Daoy (cell line): ENCODE measurements at places on chromosomes 7 and 10.

DNA sequence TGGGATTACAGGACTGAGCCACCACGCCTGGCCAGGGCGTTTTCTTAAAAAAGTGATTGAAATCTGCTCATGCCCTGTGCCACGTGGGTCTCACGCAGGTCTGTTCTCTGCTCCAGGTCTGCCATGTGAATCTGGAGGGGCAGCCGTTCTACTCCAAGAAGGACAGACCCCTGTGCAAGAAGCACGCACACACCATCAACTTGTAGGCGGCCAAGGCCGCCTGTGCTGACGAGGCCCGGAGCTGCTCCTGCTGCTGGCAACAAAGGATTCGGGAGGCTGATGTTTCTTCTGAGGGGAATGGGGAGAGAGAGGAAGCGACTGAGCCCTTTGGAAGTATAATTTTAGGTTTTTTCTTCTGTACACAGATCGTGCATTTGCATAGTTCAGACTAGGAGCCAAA is 23.6 kb upstream of the BMPR1A start:
- DNase-seq, result no peak

- DNase-seq, result no peak
Measured at GRCh38 chr7:5231811-5232484, 41.9 kb downstream of the WIPI2 start.

DNA sequence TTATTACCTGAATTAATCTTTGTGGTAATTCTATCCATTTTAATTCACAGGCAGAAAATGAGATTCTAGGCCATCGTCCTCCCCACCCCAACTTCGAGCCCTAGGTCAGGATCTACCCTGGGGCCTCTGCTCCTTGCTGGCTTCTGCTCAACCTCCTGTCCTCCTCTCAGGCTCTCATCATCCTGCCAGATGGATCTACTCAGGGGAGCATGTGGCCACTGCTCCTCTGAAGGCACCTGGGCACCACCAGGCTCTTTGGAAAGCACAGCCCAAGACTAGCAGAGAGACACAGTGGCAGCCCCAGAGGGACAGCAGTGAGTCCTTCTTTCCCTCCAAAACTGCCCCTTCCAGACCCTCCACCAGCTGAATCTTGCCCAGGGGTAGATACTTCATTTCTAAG is 248.2 kb downstream of the TCERG1L start:
- DNase-seq, result no peak

DNA sequence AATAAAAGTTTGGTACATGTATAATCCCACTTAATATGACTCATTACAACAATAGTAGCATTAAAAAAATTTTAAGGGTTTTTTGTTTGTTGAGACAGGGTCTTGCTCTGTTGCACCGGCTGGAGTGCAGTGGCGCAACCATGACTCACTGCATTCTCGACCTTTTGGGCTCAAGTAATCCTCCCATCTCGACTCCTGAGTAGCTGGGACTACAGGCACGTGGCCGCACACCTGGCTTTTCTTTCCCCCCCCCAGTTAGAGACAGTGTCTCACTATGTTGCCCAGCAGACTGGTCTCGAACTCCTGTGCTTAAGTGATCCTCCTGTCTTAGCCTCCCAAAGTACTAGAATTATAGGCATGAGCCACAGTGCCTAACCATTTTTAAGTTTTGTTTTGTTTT is 40.7 kb downstream of the KMT2C start:
- peak; percentile 40 for DNase-seq

DNA sequence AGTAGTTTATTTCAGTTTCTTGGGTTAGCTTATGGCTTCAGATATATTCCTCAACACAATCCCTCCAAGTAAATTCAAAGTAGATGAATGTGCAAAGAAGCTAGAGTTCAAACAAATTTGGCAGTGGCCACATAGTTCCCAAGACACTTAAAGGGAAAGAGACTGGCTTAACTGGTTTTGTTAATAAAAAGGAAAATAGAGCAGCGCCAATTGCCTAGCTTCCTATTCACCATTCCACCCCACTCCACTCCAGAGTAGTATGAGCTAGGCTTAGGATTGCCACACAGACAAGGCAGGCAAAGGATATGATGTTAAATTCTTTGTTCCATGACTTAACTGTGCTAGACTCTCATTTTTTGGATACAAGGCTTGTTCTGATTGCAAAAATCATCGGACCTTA is 2.0 kb downstream of the XRCC2 start:
- no peak for DNase-seq

DNA sequence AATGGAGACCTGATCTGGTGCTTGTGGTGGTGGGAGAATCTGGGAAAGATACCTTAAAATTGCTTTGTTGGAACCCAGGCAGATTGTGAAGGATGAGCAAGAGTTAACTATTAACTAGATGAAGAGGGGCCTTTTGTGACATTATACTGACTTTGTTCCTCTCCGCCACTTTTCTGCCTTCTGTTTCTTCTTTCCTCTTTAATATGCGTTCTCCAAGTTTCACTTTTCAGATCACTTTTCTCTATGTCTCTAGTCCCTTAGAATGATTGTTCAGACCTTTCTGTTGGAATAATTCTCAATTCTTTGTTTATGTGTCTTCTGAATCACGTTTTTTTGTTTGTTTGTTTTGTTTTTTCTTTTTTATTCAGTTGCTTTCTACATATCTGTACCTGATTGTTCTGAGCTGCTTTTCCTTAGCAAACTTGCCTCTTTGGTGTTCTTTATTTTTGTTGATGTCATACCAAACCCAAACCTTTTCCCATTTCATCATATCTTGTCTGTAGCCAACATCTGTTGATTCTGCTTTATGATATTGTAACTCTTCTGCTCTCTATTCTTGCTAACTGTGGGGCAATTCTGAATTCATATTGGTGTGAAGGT is 2.8 kb downstream of the BMPR1A start:
- DNase-seq, result no peak

GRCh38 chr7:132518102-132518838 is 58.0 kb downstream of the PLXNA4 start:
- DNase-seq, result peak; percentile 37

DNA sequence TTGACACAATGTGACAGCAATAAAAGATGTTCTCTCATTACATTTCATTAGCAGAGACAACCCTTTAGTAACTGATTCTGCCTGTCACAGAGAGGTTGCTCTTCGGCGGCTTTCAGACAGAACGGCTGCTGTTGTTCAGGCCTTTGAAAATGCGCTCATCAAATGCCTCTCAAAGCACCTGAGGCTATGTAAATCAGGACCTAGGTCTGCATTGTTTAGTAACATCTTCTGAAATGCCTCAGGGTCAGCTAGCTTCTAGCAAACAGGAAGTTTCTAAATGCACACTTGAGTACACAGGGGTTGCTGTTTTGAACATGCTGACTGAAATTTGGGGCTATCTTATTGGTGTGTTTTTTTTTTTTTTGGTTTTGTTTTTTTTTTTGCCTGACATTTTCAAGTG is 143.3 kb upstream of the DKK1 start:
- no peak for DNase-seq

- no peak for DNase-seq
Measured at GRCh38 chr10:51691135-51691534, 8.3 kb downstream of the CSTF2T start.

DNA sequence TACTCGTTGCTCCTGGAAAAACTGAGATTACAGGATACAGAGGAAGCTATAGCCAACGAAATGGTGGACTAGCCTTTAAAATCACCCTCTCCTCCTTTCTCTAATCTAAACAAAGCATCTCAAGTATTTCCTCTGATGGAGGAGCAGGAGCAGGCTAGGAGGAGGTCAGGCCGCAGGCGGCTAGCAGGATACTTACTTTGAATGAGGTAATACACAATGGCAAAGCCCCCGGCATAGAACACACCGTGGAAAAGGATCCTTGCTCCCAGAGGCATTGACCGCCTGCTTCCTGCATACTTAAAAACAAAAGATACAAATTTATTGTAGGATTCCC is 64.4 kb downstream of the STK17A start:
- DNase-seq, result peak; percentile 94

DNA sequence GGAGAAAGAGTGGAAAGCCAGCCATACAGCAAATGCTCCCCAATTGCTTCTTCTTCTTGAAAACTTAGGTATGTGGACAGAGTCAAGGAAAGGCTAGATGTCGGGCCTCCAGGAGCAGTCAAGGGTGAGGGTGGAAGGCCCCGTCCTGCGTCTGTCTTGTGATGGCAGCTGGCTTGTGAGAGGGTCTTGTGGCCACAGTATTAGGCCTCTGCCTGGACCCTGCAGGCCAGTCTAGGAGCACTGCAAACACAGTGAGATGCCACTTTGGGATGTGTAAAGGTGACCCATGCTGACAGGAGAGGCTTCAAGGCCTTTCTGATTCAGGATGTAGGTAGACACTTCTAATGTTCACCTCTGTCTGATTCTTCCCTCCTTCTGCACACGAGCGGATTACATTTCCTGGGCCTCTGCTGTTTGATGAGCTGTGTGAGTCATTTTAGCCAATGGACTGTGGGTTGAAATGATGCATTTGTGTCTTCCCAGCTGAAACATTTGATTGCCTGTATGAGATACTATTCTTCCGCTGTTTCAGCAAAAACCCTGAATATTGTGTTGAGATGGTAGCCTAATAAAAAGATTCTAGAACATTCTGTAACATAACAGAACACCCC is 135.4 kb downstream of the EMX2 start:
- DNase-seq, result no peak

- peak; percentile 99 for DNase-seq
Measured at GRCh38 chr7:537911-538634, 18.4 kb upstream of the PDGFA start.

- DNase-seq, result no peak
Measured at GRCh38 chr7:90511776-90512175, 42.3 kb downstream of the PTTG1IP2 start.

DNA sequence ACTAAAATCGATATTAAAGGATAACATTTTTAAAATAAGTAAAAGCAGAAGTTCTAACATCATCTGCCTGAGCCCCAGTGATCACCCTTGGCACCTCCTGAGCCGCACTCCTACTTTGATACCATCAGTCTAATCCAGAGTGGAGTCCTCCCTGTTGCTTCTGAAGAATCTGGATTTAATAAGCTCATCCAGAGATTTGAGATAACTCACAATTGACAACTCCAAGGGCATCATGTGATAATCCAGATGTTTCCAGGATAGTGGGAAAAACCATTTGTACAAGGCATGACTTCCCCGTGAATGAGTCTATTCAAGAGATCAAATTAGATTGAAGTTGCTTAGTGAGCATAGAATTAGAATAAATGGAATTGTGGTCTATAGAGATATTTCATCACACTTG is 475.8 kb upstream of the C7orf33 start:
- no peak for DNase-seq

DNA sequence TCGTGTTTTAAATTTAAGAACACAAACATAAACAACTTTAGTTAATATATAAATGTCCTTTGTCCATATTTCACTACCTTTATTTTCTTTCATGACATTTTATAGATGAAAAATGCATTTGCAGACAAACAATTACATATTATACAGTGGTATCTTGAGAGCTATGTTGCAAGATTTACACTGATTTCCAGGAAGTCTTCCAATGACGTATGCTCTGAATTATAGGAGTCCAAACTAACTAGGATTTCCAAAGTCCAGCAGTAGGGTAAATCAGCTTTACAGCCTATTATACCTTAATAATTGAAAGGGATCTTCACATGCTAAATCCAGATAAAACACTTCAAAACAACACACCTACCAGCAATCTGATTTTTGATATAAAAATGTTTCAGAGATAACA is 69.4 kb downstream of the HYCC1 start:
- no peak for DNase-seq

DNA sequence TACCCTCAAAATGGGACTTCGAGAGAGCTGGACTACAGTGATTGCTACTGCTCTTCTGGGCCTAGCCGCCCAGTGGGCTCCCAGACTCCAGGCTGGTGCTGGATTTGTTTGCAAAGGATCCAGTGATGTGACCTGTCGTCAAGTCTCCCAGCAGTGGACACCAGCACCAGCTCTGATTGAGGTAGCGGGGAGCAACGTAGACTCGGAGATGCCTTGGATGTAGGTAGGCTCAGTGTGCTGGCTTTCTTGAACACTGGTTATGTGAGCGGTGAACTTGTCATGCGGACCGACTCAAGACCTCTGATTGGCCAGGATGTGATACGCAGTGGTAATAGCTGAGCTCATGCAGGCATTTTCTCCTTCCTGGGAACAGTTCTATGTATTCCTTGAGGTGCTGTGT is 19.4 kb downstream of the AKR1C2 start:
- DNase-seq, result no peak

- no peak for DNase-seq
Measured at GRCh38 chr10:124003871-124004662, 89.3 kb downstream of the CHST15 start.

DNA sequence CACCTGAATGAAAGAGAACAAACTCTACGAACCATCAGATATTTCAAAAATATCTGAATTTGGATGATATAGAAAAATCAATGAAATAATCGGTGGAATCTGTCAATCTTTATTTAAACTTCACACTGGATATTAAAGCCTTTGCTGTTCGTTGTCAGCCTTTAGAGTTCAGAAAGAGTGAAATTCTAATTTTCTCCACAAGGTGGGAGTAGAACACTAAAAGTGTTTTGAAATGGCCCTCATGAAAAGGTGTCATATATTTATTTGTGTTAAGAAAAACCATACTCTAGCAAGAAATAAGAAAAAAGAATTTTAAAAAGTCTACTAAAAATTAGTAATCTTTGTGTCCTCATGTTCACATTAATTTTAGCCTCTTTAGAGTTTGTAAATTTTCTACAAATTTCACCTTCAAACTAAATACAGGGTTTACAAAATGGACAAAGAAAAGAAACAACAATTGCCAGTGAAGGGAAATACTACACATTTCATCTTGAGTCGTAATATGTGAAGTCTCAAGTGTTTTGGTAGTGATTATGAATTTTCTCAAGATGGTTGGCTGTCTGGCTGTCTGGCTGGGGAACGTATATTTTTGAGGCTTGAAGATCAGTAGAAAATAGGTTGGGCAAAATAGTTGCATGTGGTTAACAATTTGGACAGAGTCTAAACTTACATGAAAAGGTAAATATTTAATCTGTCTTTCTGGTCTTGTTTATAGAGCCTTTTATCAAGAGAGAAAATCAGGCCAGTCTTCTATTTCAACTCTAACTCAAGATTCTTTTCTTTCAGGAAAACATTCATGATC is 43.7 kb downstream of the DNAJB9 start:
- peak; percentile 31 for DNase-seq

DNA sequence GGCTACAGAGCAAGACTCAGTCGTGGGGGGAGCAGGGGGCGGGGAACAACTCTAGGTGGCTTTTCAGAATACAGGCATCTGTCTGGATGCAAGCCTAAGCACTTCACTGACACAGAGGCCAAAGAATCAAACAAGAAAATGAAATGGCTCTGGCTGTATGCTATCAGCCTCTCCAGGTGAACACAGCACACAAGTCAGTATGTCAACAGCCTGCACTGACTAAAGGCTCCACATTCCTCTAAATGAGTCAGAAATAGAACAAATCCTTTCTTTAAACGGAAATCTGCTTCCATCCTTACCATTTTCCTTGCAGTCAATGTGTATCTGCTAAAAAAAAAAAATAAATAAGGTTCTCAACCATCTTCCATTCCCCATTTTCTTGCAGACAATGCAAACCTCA is 88.3 kb downstream of the ARMH3 start:
- DNase-seq, result no peak

- DNase-seq, result no peak
Measured at GRCh38 chr7:84055904-84056605, 138.5 kb downstream of the SEMA3A start.

- DNase-seq, result no peak
Measured at GRCh38 chr7:32762925-32763293, 128.7 kb downstream of the KBTBD2 start.

- DNase-seq, result no peak
Measured at GRCh38 chr7:30403477-30403876, 75.1 kb downstream of the NOD1 start.

- DNase-seq, result peak; percentile 42
Measured at GRCh38 chr7:76296743-76297740, 5.4 kb upstream of the HSPB1 start.

GRCh38 chr7:77657427-77658224 is 38.6 kb upstream of the RSBN1L start:
- DNase-seq, result peak; percentile 11
